ENCODE measurements at places on chromosomes 3 and 15.

DNA sequence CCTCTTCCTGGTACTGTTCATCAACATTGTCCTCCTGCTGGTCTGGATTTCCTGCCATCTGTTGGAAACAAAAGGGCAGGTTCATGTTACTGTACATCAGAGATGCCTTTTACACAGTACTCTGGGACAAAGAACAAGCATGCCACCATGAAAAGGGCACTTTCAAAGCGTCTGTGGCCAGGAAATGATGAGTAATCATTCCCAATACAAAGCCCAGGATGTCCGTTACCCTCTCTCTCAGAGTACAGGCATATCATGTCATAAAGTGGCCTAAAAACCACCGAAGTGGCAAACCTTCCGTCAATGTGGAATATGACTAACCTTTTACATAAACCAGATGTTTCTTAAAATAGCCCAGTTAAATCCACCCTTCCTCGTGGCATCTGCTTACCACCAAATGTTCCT, 71.2 kb downstream of the GOLIM4 start:
- no peak for DNase-seq

GRCh38 chr15:64893481-64894394, 18.0 kb upstream of the ANKDD1A start:
- DNase-seq, result no peak

DNA sequence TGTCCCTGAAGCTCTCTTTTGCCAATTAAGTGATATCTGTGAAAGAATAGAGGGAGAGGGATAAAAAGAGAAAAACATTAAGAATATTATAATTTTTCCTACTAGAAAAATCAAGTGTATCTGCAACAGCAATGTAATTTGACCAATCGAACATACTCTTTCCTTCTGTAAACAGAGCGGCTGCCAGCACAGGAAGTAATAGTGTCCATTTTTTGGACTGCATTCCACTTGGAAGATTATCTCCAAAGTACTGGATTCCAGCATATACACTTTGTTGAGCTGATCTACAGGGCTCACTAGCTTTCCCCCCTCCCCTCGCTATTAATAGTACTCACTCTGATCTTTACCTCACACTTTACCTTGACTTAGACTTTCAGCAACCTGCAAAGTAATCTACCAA, 90.4 kb downstream of the SUCLG2 start:
- DNase-seq, result no peak

GRCh38 chr3:32951410-32951811, at the start of gene CCR4:
TSS of gene CCR4 (plus strand) at chr3:32951644. CDS start at chr3:32953423, 1,779 bp downstream.
- no peak for DNase-seq
